Activated naive CD4-positive, alpha-beta T cell (primary cell): ENCODE measurements at places on chromosomes 6 and 20.

DNA sequence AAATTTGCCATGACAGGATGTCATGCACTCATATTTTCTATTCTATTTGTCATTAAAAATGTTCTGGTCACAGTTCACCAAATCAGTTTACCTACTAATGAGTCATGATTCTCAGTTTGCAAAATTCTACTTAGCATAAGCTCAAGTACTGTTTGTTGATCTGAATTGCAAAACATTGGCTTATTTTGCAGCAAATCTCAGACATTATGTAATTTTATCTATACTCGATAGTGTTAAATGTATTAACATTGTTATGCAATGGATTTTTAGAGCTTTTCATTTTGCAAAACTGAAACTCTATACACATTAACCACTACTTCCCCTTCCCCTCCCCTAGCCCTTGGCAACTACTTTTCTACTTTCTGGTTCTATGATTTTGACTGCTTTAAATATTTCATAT, 213.8 kb upstream of the ZFP64 start:
- DNase-seq = no peak

GRCh38 chr6:54291738-54292137, 16.5 kb upstream of the TINAG start:
- DNase-seq = no peak

DNA sequence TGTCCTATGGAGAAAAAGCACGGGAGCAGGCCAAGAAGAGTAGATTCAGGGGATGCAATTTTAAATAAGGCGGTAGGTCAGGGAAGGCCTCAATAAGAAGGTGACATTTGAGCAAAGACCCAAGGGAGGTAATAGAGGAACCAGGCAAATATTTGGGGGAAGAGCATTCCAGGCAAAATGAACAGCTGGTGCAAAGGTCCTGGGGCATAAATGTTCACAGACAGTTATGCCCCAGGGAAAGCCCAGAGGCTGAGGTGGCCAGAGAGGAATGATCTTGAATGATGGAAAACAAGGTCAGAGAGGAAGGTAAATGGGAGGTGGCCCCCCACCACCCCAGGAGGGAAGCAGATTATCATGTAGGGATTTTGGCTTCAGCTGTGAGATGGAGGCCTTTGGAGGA, 47.4 kb upstream of the SIRPA start:
- DNase-seq = no peak

DNA sequence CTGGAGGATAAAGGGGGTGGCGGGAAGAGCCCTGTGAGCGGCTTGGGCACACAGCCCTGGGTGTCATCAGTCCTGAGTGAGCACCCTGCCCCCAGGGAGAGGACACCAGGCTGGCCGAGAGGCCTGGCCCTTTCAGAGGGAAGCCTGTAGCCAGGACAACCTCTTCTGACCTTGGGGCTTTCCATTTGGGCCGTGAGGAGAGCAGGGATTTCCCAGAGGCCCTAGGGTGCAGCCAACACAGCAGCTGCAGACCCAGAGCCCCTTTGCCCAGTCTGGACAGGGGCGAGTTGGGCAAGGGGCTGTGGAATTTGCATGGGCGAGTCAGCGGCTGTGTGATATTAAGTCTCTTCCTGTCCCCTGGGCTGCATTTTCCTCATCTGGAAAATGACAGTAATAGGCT, 6.3 kb downstream of the MAP1LC3A start:
- DNase-seq = no peak

DNA sequence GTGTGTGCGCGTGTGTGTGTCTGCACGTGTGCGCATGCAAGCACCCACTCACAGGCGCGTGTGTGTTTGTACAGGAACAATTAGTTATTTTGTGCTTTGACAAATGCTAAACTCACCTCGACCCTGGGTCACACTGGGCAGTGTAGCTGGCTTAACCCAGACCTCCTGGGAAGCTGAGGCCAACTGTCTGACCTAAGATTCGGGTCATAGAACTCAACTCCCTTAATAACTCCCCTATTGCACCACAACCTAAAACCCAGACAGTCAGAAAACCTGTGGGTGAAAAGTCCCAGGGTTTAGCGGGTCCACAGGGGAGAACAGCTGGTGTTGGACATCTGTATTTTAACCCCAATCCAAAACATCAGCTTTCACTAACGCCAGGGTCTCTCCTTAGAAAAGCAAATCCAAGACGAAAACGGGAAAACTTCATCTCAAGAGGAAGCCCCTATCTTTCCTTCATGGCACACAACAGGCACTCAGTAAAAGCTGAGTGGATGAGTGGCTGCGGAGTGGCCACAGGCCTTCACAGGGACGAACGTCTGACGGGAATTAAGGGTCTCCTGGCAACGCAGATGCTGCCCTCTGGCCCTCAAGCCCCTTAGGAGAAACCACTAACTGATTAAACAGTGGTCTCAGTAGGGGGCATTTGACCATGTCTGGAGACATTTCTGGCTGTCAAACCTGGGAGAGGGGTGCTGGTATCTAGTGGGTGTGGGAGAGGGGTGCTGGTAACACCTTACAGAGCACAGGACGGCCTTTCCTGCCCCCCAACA, 4.5 kb downstream of the PMEPA1 start:
- DNase-seq = no peak

GRCh38 chr20:50417484-50418235, 92.5 kb upstream of the PTPN1 start:
- no peak for DNase-seq

DNA sequence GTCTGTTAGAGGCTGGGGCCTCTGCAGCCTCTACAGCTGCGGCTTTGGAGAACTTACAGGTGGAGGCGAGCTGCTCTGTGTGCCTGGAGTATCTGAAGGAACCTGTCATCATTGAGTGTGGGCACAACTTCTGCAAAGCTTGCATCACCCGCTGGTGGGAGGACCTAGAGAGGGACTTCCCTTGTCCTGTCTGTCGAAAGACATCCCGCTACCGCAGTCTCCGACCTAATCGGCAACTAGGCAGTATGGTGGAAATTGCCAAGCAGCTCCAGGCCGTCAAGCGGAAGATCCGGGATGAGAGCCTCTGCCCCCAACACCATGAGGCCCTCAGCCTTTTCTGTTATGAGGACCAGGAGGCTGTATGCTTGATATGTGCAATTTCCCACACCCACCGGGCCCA, 2.6 kb downstream of the TRIM39 start:
- no peak for DNase-seq

DNA sequence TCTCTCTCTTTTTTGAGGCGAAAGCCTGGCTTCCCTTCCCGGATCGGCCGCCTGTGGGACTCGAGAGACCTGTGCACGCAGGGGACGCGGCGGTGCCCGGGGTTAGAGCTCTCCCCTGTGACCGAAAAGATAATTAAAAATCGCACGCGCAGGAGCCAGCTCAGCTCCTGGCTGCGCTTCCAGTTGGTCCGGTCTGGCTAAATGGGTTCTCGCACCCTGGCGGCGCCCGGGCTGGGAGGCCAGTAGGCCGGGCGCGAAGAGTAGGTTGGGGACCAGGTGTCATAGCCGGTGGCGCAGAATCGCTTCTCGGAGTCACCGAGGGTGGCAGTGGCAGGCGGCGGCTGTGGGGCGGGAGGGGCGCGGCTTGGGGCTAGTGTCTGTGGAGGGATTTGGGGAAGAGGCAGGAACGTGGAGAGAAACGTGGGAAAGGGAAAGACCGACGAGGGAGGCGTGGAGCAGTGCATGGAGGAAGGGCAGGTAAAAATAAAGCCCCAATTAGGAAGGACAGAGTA, 41.9 kb upstream of the SUPT3H start:
- DNase-seq = no peak

GRCh38 chr20:35284992-35285805, 627 bp upstream of the EIF6 start:
- DNase-seq = no peak

DNA sequence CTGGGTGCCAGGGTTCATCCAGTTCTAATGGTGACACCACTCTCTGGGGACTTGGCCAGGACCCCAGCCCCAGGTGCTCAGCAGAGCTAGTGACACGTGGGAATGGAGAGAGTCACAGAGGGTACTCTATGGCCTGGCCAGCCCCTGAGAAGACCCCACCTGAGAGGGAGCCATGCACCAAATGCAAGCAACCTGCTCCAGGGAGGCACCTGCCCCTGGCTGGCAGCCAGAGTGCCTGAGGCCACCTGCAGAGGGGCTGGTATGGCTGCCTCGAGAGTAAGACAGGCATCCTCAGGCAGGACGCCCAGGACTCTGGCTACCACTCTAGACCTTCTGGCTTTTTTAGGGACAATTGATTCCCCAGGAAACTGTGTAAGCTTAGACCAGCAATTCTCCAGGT, 38.6 kb upstream of the CST7 start:
- no peak for DNase-seq

- DNase-seq = no peak
These were observed 46.8 kb downstream of the SUN5 start for GRCh38 chr20:32957459-32957858.

DNA sequence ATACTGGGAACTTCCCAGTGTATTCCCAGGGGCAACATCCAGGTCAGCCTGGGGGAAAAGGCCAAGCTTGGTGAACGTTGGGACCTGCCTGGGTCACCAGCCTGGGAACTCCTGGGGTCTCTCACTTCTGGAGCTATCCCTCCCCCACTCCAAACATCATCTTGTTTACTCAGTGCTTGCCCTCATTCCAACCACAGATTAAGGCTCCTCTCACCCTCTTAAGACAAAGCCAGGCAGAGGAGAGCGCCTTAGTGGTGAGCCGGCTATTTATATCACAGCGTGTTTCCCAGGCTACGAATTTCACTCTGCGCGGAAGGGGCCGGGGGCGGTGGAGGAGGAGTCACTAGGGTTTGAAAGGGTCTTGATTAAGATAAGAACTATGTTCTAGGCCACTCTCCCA, 12.1 kb downstream of the PRPH2 start:
- DNase-seq = no peak

DNA sequence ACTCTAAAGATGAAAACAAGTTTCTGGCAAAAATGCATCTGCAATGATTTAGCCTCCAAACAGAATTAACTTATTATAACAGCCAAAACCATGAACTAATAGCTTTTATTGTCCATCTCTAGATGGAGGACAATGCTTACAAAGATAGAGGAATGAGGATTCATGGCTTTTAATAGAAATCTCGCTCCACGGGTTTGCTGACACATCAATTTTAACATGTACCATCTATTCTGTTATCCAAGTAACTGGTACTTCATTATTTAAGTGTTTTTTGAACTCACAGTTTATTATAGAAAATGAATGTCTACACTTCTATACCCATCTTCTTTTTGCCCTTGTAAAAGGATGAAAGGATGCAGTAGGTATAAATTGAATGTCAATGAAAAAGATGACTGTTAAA, 10.8 kb downstream of the TMX4 start:
- no peak for DNase-seq

DNA sequence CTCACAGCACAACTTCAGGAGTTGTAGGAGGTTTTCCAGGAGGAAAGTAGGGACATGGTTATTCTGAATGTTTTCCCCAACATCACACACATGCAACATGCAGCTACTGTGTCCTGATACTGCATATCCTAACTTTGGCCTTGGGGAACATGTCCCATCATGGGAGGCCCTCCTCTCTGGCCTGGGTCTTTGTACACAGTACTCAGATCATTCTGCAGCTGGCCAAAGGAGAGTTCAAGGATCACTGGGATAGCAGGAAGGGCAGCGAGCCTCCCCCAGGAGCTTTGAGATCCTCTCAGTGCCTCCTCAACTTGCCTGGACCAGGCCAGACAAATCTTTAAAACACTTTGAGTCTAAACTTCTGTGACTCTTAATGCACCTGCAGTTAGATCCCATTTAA, 12.9 kb downstream of the CASS4 start:
- DNase-seq = no peak

DNA sequence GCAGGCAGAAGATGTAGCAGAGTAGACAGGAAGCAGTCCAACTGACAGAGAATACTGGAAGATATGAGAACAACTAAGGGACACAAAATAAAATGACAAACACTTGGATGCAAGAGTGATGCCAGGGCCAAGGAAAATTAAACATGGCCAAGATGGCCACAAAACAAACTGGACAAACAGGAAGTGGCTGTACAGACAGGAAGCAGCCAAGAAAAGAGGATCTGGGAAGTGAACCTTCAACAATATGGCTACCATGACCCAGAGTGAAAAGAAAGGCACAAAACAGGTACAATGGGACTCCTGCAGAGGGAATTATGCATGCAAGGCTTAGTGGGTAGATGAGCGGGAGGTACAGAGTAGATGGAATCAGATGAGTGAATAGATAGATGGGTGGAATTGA, 29.1 kb downstream of the HLA-DPB1 start:
- DNase-seq = no peak

DNA sequence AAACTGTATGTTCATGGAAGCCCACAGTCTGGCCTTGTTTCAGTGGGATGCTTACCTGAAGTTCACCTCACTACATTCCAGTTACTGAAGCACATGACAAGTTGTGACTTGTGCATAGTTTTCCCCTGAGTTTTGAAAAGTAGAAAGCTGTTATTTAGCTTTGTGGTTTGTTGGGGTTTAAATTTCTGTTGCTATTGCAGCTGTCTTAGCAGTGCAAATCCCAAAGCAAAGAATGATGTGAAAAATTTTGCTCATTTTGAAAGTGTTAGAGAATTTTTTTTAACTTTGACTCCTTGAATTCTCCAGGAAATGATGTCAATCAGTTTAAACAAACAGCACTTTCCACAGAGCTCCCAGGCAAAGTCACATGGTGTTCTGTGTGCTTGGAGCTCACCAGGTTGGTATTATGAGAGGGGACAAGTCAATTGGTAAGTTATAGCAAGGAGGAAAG, 268.4 kb downstream of the ADGRG6 start:
- no peak for DNase-seq

DNA sequence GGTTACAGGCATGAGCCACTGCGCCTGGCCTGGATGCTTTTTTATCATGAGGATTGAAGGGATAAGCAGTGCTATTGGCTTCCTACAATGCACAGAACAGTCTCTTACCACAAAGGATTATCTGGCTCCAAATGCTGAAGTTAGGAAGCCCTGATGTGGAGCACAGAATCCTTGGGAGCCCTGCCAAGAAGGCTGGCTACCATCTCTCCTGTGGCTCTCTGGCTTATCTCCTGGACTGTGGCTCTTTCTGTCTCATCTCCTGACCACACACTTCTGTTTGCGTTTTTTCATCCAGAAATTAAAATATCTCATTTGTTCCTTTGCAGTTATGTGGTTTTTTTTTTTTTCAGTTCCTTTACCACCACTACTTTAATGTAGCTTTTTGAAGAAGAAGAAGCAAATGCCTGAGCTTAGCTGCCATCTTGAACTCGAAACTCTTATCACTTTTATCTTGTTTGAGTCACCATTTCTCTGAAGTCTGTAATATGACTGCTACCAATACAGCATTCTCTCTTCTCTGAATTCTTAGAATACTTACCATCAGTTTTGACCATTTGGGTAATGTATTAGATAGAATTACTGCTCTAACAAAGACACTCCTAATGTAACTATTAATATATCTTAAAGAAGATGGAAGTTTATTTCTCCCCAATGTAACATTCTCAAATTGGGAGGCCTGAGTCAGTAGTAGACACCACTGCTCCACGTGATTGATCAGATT, 1044.7 kb downstream of the KIF16B start:
- DNase-seq = no peak
